Activated T-cell treated with anti-CD3 and anti-CD28 coated beads, Interleukin-2, amount 50 U/mL, for 1 hour (primary cell): ENCODE measurements at places on chromosomes 7 and 10.

- DNase-seq = no peak
These were observed 65.1 kb upstream of the ITGA8 start for GRCh38 chr10:15784662-15785300.

DNA sequence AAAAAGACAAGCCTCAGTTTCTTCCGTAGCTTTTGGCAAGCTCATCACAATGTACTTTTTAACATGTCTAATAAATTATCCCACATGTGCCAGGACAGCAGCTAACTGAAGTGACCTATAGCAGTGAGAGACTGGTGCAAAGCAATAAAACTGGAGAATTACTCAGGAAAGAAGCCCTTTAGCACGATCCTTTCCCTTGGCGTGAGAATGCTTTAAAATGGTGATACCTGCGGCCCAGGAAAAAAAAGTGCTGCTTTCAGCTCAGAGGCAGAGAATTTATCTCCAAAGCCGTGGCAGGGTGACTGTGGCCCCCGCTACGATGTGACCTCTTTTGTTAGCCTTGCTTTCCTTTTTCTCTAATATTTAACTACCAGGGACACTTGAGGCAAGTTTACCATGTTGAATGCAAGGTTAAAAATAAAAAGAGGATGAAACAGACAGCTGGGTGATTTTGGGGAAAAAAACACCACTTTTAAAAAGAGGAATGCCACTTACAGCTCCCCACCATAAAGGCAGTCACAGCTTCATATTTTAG is 184.0 kb downstream of the FANK1 start:
- no peak for DNase-seq

DNA sequence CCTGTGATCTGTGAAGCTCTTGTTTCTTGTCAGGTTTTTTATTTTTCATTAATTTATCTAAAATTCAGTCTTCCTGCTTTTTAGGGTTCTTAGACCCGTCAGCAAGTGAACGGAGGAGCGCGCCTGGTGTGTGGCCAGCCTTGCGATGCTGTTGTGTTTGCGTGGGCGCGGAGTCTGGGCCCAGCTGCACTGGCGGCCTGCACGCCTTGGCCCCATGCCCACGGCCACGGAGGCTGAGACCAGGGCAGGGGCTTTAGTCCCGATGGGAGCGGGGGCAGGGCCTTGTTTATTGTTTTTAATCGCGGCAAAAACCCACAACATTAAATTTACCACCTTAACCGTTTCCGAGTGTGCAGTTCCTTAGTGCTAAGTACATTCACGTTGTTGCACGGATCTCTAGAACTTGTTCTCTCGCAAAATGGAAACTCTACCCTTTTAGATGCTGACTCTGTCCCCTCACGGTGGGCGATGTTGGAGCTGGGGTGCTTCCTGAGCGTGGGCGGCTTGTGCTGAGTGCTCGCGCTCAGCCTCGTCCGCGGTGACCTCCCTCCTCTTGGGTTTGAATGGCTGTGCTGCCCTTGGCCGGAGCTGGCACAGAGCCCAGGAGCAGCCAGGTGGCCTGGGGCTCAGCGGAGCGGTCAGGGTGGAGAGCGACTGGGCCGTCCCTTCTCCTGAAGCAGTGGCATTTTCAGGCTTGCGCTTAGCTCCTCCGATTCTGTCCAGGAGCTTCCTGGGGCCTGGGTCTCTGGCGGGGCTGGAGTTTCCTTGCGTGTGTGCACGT is 69.1 kb downstream of the INPP5A start:
- DNase-seq = no peak

GRCh38 chr7:98116656-98117461 is 10.2 kb downstream of the LMTK2 start:
- DNase-seq = no peak

DNA sequence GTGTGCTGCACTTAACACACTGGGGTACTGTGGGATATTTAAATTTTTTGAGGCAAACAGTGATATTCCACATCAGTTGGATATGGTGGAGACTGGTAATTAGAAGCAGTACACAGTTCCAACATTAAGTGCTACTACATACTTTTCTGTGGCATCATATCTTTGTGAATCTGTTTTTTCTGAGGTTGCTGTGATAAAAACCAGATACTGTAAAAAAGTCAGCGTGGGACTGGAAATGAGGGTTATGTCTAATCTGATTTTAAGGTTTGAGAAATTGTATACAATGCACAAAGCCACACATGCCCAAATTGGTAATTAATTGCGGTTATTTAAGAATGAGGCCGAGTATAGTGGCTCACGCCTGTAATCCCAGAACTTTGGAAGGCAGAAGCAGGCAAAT is 41.2 kb downstream of the TBC1D12 start:
- DNase-seq = no peak

DNA sequence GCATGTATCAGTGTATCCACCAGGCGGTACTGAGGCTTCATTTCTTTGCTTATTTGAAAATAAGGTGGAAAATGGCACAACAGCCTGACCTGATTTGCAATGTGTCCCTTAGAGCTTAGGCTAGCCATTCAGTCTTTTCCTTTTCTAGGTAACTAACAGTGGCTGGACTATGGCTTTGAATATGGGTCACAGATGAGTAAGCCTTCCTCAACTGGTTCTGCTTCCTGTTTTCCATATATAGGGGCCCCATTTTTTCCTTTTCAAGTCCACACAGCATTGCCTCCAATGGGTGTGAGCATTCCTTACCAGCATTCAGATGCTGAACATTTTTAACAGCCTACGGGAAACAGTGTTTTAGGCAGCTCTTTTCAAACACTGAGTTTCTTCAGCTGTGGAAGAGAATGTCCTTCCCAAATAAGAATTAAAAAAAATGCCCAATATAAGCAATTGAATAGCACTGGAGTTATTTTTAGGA is 3.9 kb upstream of the ITGB1 start:
- DNase-seq = no peak
